Stimulated activated CD8-positive, alpha-beta memory T cell treated with anti-CD3 and anti-CD28 coated beads, Interleukin-4, amount 100 ng/mL, for 1 hour (primary cell): ENCODE measurements at places on chromosomes 11 and 22.

GRCh38 chr11:18111005-18111404, 5.1 kb upstream of the SAAL1 start:
- no peak for DNase-seq

DNA sequence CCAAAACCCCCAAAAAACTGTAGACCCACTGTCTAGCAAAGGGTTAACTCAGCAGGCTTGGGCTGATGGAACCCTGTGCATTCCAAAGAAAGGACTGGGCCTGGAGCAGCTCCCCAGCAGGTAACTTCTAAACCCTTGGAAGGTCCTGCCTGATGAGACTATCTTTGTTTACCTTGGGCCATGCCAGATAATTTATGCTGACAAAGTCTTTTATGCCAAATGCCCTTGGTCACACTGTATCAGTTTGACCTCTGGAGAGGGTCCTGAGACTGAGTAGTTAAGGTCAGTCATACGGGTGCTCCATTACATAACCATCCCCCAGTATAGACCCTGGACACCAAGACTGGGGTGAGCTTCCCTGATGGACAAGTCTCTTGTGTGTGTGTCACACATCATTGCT, 21.9 kb upstream of the DNAL4 start:
- DNase-seq, result no peak

GRCh38 chr22:23228503-23228902, 48.2 kb downstream of the BCR start:
- DNase-seq, result no peak

- DNase-seq, result no peak
Measured at GRCh38 chr11:15569305-15570025, 454.7 kb downstream of the INSC start.

DNA sequence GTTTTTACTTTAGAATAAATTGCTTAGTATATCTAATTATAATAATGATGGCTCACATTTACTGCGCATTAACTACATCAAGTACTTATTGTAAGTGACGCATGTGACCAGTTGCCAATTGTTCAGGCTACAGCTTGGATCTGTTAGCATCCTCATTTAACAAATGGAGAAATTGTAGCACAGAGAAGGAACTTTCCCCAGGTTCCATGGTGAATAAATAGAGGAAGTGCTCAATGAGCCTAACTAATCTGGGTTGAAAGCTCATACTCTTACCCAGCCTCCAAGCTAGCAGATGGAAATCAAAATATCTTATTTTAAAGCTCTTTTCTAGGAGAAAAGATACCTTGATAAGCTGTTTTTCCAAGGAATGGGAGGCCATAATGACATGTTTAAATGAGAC, 19.8 kb downstream of the MMP27 start:
- DNase-seq, result no peak

DNA sequence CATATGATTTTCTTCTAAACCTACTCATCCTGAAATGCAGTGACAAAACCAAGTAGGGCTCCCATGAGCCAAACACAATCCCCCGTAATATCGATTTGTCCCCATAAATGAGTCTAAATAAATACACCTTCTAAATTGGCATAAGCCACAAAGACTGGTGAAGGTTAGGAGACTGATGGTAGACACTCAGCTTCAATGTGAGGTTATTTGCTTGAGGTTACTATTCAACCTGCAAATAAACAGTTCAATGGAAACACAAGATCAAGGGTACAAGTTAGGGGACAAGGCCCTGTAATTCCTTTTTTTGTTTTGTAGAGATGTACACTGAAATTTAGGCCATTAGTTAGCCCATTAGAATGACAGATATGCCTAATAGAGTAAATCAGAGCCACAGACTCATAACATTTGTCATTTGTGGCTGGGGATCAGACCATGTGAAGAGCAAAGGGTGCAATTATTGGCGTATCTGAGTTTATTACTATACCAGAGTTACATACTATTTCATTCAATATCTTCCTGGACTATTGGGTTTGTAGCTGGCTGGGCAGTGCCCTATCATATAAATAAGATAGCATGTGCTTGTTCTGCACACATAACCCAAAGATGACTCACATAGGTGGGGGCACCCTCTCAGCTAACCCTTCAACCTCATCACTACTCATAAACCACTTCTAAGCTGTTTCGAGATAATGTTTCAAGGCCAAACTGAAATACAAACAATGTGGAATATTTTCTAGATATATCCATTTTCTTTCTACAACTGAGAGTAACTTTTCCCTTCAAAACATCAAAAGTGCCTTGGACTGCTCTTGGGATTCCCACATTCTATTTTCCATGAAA, 695.3 kb downstream of the KCNA4 start:
- DNase-seq, result no peak

DNA sequence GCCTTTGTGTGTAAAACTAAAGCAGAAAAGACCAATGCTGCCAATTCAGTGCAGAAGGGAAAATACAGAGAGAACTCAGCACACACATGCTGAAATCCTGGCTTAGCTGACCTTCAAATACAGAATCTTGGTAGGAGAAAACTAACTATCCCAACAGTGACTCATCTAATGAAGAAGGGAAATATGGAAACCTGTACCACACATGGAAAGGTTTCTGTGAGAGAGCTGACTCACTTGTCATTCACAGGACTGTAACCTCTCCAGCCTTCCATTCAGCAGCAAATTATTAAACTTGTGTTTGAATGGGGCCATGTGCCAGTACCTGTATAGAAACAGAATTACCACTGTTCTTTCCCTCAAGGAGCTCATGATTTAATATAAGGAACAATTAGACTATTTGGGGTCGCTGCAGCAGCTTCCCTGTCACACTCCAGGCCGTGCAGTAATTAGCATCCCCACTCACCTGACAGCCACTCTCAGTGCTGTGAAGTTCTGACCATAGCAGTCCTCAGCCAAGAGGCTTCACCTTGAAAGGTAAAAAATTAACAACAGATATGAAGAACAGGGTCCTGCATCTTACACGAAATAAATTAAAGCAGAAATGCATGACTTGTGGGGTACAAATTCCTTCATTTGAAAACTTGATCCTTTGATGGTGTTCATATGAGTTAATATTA, 53.9 kb downstream of the MSANTD4 start:
- no peak for DNase-seq

DNA sequence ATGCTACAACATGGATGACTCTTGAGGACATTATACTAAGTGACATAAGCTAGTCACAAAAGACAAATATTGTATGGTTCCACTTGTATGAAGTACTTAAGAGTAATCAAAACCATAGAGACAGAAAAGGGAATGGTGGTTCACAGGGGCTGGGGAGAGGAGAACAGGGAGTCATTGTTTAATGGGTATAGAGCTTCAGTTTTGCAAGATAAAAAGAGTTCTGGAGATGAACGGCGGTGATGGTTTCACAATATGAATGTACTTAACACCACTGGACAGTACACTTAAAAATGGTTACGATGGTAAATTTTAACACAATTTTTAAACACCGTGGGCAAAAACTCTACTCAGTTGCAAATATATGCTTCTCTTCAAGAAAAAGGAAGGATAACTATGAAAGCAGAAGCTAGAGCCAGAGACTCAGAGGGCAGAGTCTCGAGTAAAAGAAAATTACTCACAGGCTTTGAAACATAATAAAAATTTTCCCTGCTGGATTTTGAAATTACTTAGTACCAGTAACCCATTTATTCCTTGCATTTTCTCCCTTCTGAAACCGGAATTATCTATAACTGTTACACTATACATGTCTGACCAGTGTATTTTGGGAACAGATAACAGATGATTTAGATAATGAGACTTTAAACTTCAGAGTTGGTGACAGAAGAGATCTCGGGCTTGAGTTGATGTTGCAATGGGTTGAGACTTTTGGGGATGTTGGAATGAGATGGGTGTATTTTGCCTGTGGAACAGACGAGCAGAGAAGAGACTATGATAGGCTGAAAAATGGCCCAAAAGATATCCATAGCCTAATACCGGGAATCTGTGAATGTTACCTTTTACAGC, 15.0 kb downstream of the MRTFA start:
- no peak for DNase-seq

DNA sequence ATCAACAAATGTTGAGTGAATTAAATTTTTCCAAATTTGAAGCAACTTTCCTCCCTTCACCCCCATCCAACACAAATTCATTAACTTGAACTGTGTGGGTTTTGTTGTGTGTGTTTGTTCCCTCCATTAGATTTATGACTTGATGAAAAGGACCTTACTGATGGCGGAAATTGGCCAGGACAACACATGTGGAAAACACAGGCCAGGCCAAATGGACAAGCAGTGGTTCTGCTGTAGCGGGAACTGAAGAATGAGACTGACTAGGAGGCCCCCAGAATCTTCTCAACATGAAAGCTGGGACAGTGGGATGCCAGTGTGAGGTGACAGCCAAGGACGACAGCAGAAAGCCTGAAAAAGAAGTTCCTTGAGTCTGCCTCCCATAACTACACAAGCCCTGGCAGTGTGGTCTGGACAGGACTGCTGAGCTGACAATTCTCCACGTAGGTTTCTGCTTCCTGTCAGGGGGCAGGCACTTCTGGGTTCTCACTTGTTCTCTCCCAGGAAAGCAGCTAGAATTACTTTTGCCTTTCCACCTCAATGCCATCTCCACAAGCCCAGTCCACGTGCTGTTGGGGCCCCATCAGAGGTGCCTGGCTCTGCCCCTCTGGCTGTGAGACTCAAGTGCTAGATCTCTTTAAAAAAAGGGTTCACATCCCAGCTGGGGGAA, 94.3 kb downstream of the ETS1 start:
- DNase-seq, result no peak

- DNase-seq, result no peak
Measured at GRCh38 chr11:88259431-88259830, 78.1 kb downstream of the CTSC start.

- no peak for DNase-seq
Measured at GRCh38 chr11:110763249-110764011, 51.2 kb upstream of the ARHGAP20 start.

DNA sequence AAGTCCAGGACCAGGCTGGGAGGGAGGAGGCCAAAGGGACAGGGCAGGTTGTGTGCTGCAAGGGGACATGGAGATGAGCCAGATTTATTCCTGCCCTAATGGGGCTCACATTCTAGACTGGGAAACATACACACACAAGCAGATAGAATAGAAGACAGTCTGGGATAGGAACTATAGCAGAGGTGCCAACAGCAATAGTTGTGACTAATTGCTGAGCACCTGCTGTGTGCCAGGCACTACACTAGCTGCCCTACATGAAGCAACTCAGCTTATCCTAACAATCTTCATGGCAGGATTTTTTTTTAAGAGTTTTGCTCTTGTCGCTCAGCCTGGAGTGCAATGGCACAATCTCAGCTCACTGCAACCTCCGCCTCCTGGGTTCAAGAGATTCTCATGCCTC, 11.4 kb downstream of the MOGAT2 start:
- DNase-seq, result no peak

GRCh38 chr11:9211322-9211721, 53.8 kb downstream of the DENND5A start:
- DNase-seq, result no peak

- DNase-seq, result no peak
Measured at GRCh38 chr22:25202290-25202921, 2.7 kb downstream of the CRYBB3 start.

- DNase-seq, result no peak
Measured at GRCh38 chr11:46895821-46896220, 22.5 kb downstream of the LRP4 start.

- no peak for DNase-seq
Measured at GRCh38 chr11:1421291-1421690, 31.6 kb downstream of the BRSK2 start.

DNA sequence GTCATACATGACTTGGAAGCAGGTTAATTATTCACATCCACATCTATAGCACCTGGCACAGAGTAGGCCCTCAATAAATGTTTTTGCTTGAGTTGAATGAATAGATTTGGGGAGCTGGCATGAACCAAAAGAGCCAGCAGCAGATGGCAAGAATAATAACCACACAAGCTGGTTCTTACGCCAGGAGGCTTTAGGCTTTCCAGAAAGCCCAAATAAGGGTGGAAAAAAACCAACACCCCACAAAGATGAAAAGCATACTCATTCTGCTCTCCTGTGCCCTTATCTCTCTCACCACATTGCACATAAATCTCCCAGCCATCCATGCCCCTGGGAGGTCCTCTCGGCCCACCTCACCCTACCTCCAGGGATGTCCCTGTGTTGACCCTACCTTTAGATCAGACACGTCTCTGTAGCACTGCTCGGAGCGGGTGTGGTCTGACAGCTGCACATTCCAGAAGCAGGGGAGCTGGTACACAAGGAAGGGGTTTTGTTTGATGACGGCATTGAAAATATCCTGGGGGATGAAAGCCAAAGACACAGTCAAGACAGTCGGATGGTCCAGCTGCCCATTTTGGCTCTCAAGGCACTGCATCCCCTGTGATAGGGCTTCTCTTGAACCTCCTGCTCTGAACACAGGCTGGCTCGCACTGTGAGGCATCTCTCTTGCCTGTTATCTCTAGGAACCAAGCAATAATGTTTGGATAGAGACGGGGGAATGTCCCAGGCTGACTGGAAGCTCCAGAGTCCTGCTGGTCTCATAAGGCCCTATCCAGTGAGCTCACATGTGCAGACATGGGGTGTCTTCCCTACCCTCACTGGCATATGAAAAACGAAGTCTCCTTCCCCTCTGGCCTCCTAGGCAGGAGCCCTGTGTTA, 323.6 kb upstream of the SYN3 start:
- no peak for DNase-seq

GRCh38 chr22:25748140-25748539, 6.2 kb downstream of the MYO18B start:
- DNase-seq, result no peak

DNA sequence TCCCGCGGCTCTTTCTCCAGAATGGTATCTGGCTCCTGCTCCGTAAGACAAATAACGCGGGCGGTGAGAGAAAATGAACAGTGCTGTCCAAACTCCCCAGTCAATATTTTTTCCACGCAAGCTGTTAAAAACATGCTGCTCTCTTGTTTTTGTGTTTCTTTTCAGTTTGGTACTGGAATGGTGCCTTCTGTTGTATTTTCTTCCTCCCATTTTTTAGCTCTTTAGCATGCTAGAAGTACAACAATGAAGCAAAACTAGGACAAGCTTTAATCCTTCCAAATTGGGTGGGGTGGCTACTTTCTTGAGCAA, 599 bp upstream of the PPP2R1B start:
- DNase-seq, result no peak

DNA sequence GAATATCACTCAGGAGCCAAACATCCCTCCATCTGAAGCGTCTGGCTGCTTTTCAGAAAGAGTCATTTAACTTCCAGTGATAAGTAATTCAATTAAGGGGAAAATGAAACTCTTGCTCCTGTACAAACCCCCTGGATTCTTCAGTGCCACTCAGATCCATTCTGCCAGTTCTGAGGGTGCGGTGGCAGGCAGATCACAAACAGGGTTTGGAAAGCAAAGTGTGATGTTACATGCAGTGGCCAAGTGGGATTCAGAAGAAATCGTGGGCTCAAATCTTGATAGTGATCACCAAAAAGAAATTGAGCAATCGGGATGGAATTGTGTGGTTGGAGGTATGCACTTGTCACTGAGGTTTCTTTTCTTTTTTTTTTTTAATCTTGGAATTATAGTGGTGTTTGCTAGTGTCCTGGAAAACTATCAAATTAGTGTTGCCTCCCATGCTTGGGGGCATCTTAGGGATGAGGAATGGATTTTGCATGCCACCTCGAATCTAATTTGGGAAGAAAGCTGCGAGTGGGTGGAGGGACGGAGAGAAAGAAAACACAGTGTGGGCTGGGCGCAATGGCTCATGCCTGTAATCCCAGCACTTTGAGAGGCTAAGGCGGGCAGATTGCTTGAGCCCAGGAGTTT, 22.5 kb upstream of the RTL6 start:
- no peak for DNase-seq

- DNase-seq, result no peak
Measured at GRCh38 chr11:68617925-68618809, 66.2 kb upstream of the GAL start.
